ENCODE measurements at places on chromosomes 13 and 19.

- DNase-seq = no peak
These were observed 73.1 kb downstream of the FLT1 start for GRCh38 chr13:28421676-28422410.

DNA sequence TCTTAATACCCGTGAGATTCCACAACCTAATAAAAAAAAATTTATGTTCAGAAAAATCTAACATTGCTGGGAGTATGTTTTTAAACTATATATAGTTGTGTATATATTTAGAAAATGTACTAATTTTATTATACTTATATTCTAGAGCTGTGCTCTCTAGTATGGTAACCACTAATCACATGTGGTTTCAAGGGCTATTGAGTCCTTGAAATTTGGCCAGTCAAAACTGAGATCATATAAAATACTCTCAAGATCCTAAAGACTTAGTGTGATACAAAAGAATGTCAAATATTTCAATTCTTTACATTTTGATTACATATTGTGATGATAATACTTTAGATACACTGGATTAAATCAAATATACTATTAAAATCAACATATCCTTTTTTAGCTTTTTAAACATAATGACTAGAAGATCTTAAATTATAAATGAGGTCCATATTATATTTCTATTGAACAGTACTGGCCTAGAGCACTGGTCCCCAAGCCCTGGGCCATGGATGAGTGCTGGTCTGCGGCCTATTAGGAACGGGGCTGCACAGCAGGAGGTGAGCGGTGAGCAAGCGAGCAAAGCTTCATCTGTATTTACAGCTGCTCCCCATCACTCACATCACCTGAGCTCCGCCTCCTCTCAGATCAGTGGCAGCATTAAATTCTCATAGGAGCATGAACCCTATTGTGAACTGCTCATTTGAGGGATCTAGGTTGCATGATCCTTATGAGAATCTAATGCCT, 176.5 kb upstream of the NBEA start:
- no peak for DNase-seq

DNA sequence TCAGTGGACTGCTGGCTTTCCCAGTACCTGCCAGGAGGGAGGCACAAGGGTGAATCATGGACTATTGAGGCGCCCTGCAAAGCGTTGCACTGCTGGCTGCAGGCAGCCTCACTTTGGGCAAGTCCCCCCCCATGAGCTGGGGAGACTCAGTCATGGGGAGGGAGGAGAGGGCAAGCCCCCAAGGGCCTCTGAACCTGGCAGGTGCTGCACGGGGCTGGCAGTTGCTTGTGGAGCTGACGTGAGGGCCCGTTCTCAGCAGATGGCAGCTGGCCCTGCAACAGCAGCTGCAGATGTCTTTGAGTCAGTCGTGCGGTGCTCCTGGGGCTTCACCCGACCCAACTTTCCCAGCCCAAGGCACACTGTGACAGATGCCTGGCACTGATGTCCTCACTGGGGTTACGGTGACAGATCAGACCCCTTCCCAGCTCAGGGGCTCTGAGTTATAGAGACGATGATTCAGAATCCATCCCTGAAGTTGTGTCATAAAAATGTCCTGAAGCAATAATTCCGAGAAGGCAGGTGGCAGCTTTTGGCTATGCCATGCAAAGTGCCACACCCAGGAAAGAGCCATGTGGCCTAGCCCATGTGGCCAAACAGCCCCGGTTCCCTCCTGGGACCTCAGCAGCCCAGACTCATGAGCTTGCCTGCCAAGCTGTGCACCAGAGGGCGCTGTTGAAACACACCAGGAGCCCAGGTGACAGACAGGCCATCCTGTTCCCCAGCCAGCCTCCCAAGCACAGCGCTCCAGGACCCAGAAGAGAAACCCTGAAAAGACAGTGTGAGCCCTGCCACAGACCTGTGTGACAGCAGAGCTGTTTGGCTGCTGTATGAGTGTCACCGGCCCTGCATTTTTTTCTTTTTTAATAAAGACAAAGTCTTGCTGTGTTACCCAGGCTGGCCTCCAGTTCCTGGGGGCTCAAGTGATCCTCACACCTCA, 53.6 kb upstream of the LDLR start:
- DNase-seq = peak; percentile 77

DNA sequence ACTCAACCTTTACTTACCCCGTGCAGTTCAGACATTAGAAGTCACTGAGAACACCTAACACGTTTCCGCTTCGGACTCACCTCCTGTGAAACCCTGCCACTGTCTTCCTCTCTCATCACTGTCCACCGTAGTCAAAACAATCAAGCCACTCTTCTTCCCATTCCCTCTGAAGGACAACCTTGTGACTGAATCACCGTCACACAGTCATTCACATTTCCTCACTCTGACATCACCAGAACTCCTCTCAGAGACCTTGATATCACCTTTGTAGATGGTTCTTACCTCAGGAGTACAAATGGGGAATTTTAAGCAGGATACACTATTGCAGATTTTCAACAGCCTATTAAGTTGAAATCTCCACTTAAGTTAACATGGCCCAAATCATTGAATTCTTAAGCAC, 1.3 kb upstream of the KBTBD6 start:
- no peak for DNase-seq

- DNase-seq = no peak
These were observed 1381.9 kb downstream of the EFNB2 start for GRCh38 chr13:105153611-105154010.

DNA sequence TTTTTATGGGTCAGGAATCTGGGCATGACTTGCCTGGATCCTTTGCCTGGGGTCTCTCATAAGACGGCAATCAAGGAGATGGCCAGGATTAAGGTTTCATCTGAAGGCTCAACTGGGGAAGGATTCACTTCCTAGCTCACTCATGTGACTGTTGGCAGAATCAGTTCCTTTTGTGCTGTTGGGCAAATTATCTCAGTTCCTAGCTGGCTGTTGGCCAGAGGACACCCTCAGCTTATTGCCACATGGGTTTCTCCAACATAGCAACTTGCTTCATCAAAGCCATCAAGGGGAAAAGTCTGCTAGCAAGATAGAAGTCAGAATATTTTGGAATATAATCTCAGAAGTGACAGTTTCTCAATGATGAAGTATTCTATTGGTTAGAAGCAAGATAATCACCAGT, 12.2 kb upstream of the EVI5L start:
- no peak for DNase-seq

- no peak for DNase-seq
These were observed 203.6 kb downstream of the DCLK1 start for GRCh38 chr13:35927567-35928021.

DNA sequence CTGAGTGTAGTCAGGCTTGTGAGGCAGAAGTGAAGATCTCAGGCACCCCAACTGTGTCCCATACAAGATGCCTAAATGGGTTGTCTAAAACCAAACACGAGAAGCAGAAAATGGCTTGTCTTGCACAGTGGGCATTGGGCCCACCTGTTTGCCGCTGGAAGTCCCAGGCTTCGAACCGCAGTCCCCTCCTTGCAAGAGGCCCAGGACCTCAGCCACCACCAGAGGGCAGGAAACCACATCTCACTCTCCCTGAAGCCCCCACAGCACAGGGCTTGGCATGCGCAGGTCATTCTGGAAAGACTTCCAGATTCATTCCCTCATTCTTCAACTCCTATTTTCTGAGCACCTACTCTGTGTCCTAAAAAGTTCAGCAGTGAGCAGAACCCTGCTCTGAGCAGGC, 973.7 kb downstream of the UQCRFS1 start:
- DNase-seq = no peak

DNA sequence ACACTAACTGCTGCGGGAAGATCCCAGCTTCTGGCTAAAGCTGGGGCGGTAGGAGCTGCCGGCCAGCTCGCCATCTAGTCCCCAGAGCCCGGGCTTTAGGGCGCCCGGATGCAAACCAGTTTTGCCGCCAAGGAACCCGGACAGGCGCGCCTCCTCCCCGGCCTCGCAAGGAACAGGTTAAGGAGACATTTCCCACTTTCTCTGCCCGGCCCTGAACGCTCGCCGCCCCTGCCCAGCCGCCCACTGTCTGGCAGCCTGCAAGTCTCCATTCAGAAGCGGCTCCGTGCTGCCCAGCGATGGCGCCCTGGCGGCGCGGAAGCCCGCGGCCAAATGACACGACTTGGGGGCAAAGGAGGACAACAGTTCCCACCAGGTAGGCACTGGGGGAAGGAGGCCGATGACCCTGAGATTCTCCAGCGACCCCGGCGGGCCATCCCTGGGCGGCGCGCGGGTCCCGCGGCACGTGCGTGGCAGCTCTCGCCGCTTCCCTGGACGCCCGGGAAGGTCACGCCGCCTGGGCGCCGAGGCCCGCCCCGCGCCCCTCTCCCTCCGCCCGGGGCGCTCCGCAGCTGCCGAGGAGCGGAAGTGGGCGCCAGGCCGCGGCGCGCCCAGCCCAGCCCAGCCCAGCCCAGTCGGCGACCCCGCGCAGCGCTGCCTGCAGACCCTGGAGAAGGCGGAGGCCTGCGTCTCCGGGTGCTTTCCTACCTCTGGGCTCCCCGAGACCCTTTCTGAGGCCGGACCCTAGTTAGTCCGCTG, 42.2 kb upstream of the HNRNPA1L2 start:
- peak; percentile 91 for DNase-seq

- no peak for DNase-seq
These were observed 4.9 kb downstream of the ETFB start for GRCh38 chr19:51361239-51361638.

DNA sequence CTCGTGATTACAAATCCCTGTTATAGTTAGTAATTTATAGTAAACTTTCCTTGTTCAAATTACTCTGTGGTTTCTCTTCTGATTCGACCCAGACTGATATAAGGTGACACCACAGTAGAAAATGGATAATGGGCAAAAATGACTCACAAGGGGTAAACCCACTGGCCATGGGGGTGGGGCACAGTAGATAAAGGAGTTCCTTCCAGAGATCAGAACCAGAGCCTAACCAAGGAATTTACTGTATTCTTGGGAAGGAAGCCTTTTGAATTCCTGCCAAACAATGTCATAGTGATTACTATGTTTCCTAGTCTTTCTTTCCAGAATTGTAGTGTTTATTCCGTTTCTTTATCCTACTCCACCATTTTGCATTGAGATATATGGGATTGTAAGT, 21.9 kb downstream of the MIR17HG start:
- DNase-seq = no peak

- peak; percentile 71 for DNase-seq
These were observed 28.2 kb downstream of the GAS6 start for GRCh38 chr13:113835461-113836270.

DNA sequence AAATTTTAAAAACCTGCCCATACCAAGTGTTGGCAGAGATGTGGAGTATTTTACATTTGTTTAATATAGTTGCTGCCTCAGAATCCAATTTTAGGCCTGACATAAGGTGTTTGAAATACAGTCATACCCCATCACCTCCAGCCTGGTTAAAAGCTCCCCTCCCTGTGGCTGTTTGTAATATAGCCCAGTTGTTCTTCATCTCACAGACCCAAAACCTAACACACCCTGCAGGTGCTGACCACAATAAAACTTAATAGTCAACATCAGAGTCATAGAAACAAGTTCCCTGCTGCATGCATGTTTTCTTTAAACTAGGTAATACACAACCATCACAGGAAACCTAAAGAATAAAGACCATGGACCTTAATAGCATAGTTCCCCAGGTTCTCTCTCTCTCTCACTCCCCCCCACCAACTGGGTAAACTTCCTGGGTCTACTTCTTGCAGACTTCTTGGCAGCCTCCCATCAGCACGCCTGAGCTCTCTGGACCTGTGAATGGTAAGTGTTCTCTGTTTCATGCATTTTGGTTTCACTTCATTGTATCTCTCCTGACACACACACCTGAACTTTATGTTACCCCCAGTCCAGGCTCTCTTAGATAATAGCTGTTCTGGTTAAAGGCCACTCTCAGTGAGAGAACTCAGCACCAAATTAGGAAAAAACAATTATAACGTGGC, 1369.9 kb downstream of the EFNB2 start:
- DNase-seq = no peak

DNA sequence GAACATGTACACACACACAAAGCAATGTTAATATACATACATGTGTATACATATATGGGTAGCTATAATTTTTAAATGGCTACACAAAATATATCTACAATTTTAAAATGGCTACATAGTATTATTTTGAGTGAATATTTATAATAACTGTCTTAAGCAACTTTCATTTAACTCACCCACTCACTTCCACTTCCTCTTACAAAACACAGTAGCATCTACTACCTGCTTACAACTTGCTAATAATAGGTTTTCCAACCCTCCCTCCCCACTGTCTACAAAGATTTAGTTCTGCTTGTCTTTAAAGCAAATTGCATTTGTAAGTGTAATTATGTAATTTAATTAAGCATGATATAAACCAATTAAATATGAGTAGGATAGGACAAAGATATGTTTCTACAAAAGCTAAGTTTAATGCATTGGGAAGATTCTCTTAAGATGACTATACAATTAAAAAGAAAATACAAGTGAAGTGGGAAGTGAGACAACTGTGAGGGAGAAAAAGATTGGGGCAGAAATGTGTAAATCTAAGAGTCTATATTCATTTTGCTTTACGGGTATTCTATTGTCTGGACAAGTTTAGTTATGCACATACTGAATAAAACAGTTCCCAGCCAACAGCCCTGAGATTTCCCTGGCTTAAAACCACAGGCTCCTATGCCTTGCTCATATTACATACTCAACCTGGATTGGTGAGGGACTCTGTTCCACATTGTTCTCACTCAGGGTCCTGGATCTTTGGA, 583.1 kb downstream of the EFNB2 start:
- no peak for DNase-seq

DNA sequence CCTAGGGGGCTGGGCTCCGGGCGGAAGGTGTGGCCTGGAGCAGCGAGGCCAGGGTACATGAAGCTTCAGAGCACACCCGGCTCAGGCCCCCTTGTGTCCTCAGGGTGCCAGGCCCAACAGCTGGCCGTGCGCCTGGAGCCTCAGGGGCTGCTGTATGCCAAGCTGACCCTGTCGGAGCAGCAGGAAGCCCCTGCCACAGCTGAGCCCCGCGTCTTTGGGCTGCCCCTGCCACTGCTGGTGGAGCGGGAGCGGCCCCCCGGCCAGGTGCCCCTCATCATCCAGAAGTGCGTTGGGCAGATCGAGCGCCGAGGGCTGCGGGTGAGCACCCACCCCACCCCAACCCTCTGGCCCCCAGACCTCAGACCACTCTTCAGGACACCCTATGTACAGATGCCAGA, 3.2 kb downstream of the SYDE1 start:
- DNase-seq = no peak

DNA sequence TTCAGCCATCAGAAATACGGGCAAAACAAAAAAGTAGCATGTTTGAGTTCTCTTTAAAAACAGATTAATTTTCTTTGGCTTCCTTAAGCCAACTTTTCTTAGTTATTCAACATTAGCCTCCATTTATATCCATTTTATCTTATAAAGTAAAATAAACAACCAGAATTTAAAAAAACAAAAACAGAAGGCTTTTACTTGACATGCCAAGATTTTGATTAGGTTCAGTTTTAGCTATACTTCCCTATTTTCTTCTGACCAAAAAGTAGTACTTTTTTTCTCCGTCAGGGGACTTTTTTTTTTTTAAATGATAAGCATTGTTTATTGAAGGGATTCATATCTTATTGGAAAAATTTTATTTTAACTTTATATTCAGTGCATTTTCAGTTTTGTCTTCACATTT, 18.1 kb downstream of the RNASEH2B start:
- DNase-seq = no peak

DNA sequence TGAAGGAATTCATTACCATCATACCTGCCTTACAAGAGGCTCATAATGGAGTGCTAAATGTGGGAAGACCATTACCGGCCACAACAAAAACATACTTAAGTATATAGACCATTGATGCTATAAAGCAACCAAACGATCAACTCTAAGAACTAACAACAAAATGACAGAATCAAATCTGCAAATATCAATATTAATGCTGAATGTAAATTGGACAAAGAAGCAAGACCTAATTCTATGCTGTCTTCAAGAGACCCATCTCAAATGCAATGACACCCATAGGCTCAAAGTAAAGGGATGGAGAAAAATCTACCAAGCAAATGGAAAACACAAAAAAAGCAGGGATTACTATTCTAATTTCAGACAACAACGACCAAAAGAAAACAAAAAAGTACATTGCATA, 52.3 kb upstream of the GPC6 start:
- DNase-seq = no peak

Data from retina (tissue), 1 donor.